ENCODE measurements at places on chromosomes 11 and 22.
A peak's percentile ranks its signal among the peaks of the same experiment; 100 is the strongest.

GRCh38 chr11:2574553-2575535 lies 125.0 kb downstream of the KCNQ1OT1 start:
- no peak for DNase-seq

DNA sequence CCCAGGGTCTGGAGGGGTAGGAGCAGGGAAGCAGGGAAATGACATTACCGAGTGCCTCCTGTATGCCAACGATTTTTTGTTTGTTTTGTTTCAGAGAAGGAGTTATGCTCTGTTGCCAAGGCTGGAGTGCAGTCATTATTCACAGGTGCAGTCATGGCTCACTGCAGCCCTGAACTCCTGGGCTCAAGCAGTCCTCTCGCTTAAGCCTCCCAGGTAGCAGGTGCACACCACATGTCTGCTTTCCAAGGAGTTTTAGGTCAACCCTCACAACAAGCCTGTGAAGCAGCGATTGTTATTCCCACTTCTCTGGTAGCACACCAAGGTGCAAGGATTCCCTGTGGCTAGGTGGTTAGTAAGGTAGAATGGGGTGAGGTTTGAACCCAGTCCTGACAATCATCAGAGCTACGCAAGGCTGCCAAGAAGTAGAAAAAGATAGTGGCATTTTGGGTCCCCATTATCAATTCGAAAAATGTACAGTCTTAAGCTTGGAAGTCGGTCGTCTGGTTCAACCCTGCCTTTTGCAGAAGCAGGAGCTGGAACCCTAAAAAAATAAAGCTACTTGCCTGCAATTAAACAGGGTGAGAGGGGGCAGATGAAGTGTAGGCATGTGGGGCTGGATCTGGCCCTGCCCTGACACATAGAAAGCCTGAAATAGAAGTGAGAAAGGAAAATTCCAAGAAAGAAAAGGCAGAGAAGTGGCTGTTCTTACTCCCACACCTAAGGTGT lies 9.1 kb downstream of the UCP3 start:
- DNase-seq, result no peak

- no peak for DNase-seq
Measured at GRCh38 chr11:44873537-44873936, 77.1 kb downstream of the TP53I11 start.

DNA sequence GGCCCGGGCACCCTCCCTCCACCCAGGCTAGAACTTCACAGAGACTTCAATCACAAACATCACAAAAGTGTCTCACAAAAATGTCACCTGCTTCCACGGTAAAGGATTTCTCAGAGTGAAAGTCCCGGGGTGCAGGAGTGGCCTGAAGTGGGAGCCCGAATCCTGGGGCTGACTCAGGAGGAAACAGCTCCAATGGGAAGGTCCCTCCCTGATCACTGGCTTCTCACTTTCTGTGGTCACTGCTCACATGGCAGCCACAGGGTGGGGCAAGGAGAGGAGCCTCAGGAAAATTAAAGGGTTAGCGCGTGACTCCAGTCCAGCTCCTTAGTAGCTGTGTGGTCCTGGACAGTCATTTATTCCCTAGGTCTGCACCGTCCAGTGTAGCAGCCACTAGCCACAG lies 564.5 kb upstream of the B3GAT1 start:
- no peak for DNase-seq

GRCh38 chr11:13222285-13222684 lies 55.3 kb upstream of the BMAL1 start:
- DNase-seq, result peak; percentile 47

GRCh38 chr11:64677441-64678023 lies 45.5 kb downstream of the NRXN2 start:
- DNase-seq, result no peak

DNA sequence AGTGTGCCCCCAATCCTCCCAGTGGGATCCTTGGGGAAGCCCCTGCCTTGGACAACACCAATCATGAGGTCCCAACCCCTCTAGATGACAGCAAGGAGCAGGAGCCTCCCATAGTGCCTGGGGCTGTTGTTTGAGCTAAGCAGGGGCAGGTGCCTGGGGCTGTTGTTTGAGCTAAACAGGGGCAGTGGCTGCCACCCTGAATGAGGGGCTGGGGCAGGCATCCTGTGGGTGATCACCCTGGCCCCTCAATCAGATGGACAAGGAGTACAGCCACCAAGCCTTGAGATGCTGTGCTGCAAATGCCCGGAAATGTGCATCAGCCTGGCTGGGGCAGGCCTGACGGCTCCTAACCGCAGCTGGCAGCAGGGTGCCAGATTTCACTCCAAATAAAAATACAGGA lies 66.7 kb downstream of the MYEOV start:
- no peak for DNase-seq

GRCh38 chr11:75689863-75690609 lies 21.2 kb upstream of the MAP6 start:
- peak; percentile 48 for DNase-seq

Data from fibroblast of skin of back (primary cell).